ENCODE measurements at places on chromosomes 12 and 14.

DNA sequence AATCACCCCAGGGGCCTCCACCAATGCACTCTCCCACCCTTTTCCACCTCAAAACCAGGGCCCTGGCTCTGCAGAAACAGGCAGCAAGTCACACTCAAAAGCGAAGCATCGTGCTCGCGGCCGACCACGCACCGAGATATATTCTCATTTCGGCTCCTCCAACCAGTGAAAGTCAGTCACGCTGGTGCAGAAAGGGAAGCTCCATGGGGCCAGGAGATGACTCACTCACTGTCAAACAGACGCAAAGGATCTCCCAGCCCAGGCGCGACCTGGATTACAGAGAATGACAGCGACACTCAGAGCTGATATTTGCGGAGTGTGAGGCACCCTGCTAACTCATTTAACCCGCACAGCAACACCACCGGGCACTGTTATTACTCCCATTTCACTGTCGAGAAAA, 173.6 kb downstream of the CALM1 start:
- no peak for DNase-seq

GRCh38 chr12:115351514-115352077, 667.6 kb upstream of the TBX3 start:
- DNase-seq: no peak

GRCh38 chr12:64826234-64826633, 1.8 kb downstream of the TBC1D30 start:
- no peak for DNase-seq

DNA sequence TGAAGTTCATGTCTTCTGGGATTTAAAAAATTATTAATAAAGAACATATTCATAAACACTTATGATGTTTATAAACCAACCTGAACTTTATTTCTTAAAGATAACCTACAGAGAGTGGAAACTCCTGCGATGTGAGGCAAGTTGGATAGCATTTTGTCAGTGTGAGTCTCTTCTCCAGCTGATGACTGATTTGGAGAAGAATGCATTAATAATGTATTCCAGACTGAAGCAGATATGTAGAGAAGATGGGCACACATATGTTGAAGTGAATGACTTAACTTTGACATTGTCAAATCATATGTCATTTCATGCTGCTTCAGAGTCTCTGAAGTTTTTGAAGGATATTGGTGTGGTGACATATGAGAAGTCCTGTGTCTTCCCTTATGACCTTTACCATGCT, 7.3 kb downstream of the HELB start:
- DNase-seq: no peak

DNA sequence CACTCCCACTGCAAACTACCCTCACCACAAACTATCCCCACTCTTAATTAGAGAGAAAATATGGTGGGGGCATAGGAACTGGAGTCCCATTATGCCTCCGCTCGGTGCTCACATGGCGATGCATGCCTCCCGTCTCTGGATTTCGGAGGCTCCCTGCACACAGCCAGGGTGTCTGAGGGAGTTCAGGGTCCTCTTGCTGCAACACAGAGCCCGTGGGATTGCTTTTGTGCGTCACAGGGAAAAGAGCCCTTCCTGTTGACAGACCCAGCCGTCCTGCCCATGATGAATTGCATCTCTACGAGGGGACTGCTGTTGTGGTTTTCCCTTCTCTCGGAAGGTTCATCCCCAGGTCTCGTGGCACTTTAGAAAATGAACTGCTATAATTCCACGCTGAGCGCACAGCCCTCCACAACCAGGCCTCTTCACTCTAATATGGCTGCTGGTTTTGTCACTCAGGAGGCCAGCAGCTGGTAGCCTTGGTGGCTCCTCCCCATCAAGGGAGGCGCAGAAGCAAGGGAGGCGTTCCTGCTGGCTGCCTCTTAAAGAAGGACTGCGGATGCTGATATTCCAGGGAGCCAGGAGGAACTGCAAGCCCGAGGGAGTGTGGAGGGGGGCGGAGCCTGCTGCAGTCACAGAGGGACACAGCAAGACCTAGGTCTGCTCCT, 158.0 kb downstream of the KCNA5 start:
- DNase-seq: no peak

DNA sequence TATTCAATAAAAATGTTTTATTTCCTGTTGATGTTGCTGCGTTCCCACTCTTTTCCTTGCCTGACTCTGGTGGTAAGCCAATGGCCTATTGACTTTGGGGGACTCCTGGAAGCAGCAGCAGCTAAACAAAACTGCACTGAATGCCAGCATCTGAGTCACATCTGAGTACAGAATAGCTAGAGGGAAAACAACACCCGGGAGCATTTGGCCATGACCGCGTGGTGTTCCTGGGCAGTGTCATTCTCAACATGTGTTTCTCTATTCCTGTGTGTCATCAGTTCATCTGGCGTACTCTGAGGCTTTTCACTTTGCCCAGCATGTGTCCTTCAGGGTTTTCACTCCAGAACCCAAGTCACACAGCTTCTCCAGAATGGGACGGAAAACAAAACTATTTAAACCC, 238.8 kb downstream of the PAWR start:
- DNase-seq: no peak

DNA sequence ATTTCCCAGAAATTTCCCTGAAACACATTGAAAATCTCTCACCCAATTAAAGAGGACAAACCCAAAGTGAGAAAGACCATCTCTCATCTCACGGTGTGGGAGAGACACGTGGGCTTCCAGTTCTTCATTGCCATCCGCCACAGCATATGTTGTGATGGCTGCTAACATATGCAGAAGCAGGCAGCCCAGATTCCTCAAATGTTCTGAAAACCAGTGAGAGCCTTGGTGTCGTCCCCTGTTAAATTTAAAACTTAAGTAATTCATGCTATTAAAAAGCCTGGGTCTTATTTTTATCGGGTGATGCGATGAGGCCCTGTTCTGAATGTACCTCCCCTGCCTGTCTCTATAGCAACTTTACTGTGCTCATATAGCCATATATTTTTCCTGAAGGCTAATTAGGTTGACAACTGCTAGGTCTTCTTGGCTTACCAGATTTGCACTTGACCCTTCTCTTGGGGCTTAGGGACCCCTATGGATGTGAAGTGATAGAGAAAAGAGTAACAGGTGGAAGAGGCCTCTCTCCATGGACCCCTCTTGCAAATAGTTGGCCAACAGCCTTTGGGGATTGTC, 2.8 kb upstream of the FGF6 start:
- no peak for DNase-seq

- DNase-seq: no peak
Observed at GRCh38 chr12:132422381-132423043, 67.4 kb upstream of the FBRSL1 start.

GRCh38 chr12:117640511-117640910, 279.1 kb upstream of the NOS1 start:
- DNase-seq: no peak

DNA sequence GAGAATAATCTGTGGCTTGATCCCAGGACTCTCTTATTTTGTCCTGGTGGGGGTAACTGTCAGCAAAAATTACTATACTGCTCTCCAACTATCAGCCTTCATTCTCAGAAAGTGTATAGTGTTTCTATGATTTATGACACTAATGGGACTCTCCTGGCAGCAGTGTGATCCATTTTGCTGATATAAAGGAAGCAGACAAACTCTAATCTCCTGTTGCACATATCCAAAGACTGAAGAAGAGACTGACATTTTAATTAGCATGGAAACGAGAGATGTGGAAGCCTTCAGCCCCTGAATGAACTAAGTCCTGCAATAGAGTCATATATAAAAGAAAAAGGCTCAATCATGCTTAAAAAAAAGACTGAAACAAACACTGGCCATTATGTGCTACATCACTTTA, 127.8 kb upstream of the SSTR1 start:
- DNase-seq: no peak

DNA sequence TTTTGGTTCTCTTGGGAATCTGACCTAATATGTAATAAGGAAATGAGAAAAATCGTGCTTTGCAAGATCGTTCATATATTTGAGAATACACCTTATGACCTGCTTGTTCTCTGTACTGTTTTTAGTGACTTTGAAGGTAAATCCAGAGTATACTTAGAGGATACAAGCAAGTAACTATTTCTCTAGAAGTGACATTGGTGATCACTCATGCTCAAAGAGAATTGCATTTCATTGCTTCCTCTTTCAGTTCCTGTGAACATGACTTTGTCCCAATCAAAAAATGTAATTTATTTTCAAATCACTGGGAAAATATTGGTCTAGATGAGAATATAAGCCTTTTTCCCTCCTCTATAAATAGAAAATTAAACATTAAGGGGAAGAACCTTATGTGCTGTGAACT, 2.7 kb downstream of the KTN1 start:
- no peak for DNase-seq

- DNase-seq: no peak
Observed at GRCh38 chr12:57533108-57533507, 10.5 kb downstream of the MBD6 start.

GRCh38 chr14:48974994-48975393, 611.2 kb downstream of the RPS29 start:
- no peak for DNase-seq

DNA sequence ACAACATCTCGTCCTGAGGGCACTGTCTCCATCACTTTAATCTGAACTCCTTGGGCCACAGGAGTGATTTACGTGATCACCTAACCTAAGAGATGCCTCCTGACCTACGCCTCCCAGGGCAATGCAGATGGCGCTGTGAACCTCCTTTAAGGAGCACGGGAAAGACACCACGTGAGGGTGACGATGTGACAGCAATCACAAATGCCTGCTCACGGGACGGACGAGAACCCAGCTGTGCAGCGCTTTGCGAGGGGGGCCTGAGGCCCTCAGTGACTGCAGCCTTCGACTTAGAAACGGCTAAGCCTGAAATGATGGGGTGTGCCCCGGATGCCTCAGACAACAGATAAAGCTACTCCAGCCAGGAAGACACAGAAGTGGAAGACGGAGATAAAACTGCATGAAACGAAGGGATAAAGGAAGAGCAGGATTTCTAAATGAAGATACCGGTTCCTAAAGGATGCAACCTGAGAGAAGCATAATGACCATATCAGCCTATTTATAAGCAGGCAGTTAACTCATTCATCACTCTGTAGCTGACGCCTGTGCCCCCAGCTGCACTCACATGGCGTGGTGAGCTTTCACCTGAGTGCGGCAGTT, 13.9 kb upstream of the GOLGA3 start:
- no peak for DNase-seq

- DNase-seq: no peak
Observed at GRCh38 chr12:106152334-106152733, 13.6 kb upstream of the NUAK1 start.

DNA sequence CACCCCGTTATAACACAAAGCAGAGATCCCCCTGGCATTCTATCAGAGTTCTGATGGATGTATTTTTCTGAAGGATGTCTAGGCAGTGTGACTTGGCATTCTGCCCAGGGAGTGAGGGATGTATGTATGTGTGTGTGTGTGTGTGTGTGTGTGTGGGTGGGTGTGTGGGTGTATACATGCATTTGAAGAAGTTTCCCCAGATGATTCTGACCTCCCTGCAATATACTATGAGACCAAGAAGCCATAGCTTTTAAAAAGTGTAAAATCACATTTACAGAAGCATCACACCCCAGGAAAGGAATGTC, 59.7 kb upstream of the NAP1L1 start:
- no peak for DNase-seq

DNA sequence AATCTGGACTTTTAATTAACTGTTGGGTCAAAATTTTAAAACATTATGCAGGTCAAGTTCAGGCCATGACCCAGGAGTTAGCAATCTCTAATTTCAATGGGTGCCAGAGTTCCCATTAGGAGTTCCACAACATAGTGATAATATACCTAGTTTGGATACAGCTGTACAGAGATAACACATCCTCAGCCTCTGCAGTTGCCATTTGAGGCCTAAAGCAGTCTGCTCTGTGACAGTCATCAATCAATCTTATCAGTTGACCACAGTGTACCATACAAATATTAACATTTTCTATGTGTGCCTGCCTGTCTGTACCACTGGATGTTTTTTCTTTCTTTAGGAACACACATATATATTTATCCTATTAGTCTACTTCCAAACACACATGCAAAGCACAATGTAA, 54.0 kb upstream of the BBS10 start:
- no peak for DNase-seq

DNA sequence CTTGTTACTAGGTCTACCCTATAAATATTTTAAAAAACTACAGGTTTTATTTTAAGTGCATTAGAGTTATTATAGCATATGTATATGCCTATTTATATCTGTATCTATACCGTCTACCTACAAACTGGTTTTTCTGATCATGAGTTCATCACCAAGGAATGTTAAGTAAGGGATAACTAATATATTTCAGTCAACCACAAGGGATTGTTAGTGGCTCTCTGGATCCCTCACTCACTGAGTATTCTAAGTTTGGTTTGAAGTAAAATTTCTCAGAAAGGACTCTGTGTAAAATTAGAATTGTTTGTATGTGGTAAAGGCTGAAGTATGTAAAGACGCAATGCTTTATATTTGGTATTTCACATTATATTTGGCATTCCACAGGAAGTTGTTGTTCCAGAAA, 4.8 kb downstream of the EPYC start:
- no peak for DNase-seq

DNA sequence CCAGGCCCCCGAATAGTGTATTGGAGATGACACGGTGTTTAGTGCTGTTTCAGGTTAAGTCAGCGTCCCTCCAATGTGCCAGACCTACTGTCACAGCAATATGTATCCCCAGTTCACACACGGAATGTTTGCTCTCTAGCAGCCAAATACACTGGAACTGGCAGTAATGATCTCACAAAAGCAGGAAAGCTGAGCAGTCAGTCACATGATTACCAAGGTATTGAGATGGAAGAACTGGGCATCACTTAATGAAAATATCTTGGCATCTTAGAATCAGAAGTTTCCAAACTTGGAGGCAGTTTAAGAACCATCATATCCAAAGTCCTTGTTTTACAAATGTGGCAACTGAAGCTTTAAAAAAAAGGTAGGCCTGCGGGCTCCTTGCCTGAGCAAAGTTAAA, 23.3 kb downstream of the NINJ2 start:
- DNase-seq: no peak

DNA sequence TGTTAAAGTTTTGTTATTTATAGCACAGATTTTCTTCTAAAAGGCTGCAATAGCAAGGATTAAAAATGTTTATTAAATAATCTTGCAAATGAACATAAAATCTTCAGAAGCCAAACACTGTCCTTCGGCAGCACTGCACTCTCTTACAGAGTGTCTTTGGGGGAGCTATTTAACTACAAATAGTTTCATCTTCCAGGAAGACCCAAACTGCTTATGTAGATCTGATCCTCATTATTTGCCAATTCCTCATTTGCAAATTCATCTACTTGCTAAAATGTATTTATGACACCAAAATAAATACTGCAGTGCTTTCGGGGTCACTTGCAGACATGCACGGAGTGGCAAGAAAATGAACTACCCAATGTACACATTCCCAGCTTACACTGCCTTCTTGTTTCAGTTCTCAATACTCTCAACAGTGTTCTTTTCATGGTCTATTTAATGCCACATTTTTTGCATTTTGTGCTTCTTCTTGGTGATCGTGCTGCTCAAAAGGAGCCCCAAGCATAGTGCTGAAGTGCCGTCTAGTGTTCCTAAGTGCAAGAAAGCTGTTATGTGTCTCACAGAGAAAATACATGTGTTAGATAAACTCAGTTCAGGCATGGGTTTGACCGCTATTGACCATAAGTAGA, 128.1 kb downstream of the PRKD1 start:
- no peak for DNase-seq
